Amniotic stem cell (primary cell): ENCODE measurements at places on chromosomes 2 and 18.

DNA sequence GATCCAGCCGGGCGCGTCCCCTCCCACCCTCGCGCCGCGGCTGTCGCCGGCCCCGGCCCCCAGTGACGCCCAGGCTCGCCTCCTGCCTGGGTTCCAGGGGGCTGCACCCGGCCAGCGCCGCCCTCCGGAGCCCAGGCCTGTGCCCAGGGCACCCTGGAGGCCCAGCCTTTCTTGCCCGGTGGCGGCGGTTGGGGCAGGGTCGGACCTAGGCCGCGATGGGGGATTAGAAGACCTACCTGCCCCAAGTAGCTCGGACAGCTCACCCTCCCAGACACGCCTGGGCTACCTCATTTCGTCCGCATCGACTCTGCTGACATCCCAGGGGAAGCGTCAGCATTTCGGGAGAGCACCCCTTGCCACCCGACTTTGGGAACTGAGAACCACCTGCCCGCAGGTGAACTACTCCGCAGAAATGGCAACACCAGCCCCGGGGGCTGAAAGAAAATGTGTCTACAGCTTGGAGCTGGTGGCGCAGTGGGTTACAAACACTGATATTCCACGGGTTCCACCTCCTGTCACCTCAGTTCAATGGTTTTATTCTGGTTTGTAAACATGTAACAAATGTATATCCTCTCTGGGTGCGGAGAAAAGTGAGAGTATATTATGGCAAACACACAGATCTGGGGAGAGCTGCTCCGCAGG lies 834 bp upstream of the ARL4C start:
- no peak for DNase-seq

- DNase-seq: no peak
These were observed 71.1 kb downstream of the PIK3C3 start for GRCh38 chr18:42025974-42026625.

GRCh38 chr2:109421101-109421500 lies 192.7 kb downstream of the SEPTIN10 start:
- no peak for DNase-seq

DNA sequence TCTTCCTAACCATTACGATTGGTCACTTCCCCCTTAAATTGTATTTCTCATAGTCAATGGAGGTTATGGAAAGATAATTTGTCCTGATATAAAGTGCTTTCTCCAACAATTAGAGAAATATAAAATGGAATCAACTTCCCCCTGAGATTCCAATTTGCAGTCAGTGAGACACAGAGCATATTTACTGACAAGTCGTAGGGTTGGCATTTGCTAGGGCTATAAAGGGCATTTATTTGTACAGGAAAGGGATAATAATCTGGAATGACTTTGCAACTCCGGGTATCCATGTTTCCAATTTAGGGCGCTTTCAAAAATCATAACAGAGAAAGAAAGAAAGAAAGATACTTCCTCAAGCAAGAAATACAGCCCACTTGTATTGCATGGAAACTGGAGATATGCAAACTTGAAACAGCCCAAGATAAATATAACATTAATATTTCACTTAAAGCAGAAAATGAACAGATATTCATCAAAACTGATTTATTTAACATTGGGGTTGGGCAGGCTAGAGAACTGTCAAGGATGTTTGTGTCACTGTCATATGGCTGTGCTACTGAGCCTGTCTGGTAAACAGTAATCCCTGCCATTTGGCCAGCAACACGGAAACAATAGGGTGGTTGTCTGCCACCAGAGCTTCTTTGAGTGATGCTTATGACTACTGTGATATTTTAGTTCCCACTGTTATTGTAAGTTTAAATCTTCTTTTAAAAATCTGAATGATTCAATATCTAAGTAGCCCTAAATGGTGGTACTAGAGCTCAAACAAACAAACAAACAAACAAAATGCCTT lies 621.8 kb downstream of the LRP1B start:
- DNase-seq: no peak

DNA sequence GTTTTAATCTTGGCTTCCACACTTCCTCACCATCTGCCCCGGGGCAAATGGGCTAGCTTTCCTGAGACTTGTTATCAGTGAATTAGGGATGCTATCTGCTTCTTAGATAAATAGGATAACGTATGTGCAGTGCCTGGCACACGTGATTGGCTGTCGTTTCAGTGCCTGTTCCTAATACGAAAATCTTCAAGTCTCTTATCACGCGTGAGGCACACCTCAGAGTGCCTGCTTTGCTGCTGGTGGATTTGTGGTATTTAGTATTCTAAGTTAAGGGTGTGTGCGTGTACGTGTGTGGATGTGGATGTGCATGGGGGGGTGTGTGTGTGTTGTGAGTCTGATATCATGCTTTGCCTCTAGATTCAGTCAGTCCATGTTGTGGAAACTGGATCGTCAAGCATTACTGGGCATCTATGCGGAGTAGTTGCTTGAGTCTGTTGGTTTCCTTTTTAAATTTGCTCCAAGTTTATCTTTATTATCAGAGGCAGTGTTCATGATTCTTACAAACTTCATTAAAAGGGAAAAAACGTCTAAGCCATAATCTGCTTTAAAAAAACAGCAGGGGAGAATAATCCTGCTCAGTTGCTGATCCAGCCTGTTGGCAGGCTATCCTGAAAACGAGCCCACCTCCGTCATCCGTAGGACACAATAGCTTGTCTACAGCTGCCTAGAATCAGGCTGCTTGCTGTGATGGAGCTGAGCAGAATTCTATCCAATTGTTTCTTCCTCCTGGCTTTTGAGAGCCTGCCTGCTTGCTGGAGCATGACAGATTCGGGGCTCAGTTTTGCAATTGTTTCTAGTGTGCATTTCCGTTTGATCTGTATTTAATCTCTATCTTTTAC lies 6.6 kb downstream of the SH3RF3 start:
- no peak for DNase-seq

DNA sequence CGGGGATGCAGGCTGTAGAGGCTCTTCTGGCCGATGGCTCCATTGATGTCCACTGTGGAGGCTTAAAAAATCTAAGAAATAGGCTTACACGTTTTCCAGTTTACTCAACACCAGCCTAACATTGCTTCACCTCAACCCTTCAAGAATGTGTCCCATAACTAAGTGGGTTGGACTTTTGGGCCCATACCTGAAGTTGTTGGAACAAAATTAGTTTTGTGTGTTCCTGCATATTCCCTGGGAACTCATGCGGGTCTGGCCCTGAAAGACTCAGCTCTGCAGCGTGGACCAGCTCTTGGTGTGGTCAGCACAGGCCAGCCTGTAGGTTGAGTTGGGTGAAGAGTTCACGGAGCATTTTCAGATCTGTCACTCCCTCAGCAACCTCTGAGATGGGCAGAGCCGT lies 38.5 kb downstream of the SH3BP4 start:
- no peak for DNase-seq

GRCh38 chr2:152602750-152603149 lies 114.5 kb downstream of the PRPF40A start:
- DNase-seq: no peak

DNA sequence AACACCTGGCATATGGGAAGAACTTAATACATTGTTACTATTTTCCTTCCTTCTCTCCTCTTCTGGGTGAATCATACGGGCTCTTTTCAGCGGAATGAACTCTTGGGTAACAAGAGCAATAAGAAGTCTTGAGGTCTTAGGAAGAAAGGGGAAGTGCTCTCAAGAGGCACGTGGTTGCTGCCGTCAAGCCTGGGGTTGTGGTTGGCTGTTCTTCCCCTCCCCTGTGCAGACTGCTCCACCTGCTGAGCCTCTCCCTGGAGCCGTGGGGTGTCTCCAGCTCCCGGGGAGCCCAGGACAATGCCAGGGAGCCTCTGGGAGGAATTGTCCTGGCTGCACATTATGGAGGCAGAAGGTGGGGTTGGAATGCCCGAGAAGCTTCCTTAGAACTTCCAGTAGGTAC lies 19.4 kb downstream of the TOGARAM2 start:
- no peak for DNase-seq
